ENCODE measurements at places on chromosomes 2 and 18.

- DNase-seq: no peak
These were observed 659.5 kb downstream of the TSN start for GRCh38 chr2:122414902-122415301.

DNA sequence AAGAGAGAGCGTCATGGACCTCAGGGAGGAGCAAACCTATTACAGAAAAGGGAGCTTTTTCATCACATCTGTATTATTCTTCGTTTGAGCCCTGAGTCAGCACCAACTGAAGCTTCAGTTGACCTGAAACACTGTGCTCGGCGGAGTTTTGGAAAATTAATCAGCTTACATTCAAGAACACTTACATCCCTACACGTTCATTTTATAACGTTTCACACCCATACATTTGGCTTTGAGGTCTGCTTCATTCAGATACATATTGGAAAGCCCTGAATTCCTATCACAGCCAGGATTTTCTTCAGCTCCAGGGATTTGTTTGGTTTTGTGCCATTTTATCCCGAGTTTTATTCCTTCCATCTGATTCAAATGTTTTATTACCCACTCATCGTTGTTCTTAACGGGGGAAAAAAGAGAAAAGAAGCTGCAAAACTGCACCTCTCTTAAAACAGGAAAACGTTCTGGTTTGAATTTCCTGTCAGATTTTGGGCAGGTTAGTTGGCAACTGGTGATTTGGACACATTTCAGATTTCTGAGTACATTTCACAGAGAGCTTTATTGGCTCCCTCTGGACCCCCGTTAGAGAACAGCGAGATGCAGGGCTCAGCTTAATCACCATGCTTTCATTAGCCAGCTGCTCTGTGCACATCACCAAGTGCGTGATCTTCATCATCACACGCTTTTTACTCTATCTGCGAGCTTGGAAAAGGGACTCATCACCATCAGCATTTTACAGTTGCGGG lies 88.8 kb downstream of the CDC42EP3 start:
- no peak for DNase-seq

DNA sequence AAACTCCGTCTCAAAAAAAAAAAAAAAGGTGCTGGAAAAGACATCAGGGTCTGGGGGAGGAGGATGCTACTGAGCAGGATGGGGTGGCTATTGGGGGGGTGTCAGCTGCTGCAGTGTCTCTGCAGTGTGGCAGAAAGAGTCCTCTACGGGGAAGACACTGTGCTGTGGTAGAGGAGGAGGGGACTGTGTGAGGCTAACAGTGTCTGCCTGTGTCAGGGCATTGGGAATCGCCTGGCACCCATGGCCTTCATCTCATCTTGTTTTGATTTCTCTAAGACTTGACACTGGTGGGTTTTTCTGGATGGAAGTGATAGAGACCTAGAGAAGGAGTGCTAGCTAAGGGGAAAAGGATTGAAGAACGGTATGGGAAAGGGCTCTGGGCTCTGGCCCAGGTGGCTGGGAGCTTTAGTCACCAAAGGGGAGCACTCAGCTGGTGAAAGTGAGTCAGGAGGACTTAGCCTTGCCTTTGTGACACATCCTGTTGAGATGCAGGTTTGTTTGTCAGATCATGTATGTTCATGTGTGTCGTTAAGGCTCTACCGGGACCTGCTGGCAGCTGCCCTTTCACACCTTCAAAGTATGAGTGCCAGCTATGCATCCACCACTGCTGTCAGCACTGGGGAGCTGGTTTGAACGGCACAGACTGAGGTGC lies 58.0 kb downstream of the FARP2 start:
- DNase-seq: no peak

- DNase-seq: no peak
These were observed 135.3 kb downstream of the CALCRL start for GRCh38 chr2:187312718-187313282.

- no peak for DNase-seq
These were observed 279.8 kb downstream of the IKZF2 start for GRCh38 chr2:212871597-212871996.

DNA sequence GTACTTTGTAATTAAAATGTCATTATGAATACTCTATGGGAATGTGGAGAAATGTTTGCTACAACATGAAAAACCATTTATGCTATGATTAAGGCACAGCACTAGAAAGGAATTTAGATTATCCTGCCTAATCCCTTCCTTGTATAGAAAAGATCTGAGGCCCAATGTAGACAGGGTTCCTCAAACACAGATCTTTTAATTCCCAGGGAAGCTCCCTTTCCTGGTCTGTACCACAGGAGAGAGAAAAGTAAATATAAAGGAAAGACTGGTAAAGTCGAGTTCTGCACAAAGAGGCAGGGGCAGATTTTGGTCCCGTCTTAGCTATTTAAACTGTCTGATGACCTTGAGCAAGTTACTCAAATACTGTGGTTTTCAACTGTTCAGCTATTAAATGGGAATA lies 84.7 kb downstream of the ICA1L start:
- no peak for DNase-seq

Data from activated T-cell treated with anti-CD3 and anti-CD28 coated beads for 1 hour (primary cell).